ENCODE measurements at places on chromosomes 11 and 22.
A peak's percentile ranks its signal among the peaks of the same experiment; 100 is the strongest.

- peak; percentile 11 for DNase-seq
Observed at GRCh38 chr11:16924462-16924825, 89.8 kb downstream of the PLEKHA7 start.

- no peak for DNase-seq
Observed at GRCh38 chr11:101909087-101909486, 5.7 kb upstream of the CEP126 start.

DNA sequence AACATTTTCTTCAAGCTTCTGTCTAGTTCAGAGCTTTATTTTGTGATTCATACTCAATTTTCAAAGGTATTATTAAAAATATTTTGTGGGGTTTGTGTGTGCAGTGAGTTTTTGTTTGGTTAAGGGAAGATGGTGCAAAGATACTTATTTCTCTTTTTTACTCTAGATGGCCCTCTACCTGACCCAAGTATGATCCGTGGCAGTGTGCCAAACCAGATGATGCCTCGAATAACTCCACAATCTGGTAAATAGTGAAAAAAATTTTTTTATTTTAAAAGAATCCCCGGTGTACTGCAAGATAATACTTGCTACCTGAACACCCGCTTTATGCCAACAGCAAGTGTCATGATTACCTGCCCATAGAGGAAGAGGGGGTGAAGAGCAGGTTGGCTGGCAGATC lies 54.2 kb downstream of the EP300 start:
- no peak for DNase-seq

GRCh38 chr11:5992150-5992549 lies 5.4 kb upstream of the OR52L1 start:
- DNase-seq = no peak

DNA sequence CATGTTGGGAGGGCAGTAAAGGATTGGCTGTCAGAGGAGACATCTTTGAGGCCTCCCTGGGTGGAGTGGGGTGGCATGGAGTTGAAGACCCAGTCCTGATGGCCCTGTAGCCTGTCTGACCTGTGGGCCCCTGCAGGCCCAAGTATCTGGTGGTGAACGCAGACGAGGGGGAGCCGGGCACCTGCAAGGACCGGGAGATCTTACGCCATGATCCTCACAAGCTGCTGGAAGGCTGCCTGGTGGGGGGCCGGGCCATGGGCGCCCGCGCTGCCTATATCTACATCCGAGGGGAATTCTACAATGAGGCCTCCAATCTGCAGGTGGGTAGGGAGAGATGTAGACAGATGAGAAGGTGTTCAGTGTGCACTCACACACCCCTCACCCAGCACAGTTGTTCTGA lies 2.6 kb downstream of the NDUFV1 start:
- DNase-seq = no peak

All from activated T-cell treated with anti-CD3 and anti-CD28 coated beads, Interleukin-2, amount 50 U/mL, for 72 hours (primary cell).